NCI-H345 (cell line): ENCODE measurements at places on chromosomes 16 and 17.

GRCh38 chr17:14959106-14959648, 305.9 kb downstream of the PMP22 start:
- no peak for DNase-seq

DNA sequence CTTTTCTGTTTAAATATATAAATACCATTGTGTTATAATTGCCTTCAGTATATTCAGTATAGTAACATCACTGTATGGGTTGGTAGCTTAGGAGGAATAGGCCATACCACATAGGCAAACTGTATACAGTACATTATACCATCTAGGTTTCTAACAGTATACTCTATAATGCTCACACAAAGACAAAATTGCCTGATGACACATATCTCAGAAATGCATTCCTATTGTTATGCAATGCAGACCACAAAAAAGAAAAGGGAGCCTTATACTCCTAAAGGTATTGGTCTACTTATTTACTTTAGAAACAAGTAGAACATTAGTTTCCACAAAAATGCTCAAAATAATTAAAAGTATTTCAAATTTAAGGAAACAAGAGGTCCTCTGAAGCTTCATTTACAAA, 47.9 kb downstream of the SETD6 start:
- DNase-seq = no peak

- no peak for DNase-seq
Observed at GRCh38 chr16:87245511-87245910, 71.7 kb downstream of the C16orf95 start.

DNA sequence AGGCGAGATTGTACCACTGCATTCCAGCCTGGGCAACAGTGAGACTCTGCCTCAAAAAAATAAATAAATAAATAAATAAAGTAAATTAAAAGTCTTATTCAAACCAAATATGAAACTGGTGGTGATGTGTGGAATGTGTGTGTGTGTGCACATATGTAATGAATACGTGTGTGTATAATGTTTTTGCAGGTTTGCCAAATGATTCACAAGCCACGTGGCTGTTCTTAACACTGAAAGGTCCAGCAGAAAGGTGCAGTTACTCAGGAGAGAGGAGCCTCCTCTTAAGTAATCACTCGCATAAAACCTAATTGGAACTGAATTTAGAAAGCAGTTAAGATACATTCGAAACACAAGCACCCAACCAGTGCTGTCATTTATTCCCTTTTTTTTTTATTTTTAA, 22.9 kb downstream of the GDE1 start:
- no peak for DNase-seq

GRCh38 chr16:50618238-50618918, 62.7 kb downstream of the SNX20 start:
- DNase-seq = no peak

DNA sequence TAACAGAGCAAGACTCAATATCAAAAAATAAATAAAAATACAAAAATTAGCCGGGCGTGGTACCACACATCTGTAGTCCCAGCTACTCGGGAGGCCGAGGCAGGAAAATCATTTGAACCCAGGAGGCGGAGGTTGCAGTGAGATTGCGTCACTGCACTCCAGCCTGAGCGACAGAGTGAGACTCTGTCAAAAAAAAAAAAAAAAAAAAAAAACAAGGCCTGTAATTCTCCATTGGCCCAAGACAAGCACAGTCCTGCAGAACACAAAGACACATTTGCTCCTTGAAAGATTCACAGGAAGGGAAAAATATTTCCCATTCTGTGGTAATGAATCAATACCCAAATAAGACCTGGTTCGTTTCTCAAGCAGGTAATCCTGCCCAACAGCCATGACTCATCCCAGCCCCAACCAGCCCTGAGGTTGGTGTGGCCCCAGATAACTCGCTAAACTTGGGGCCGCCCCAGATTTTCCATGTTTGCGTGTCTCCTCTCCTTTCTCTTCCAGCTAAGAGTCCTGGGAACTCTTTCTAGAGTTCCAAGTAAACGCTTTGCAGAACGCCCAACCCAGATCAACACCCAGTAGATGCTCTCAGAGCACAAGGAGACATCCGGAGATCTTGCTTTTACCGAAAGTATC, 40.3 kb upstream of the SNN start:
- DNase-seq = no peak

- no peak for DNase-seq
Observed at GRCh38 chr16:55100100-55100499, 169.4 kb downstream of the IRX5 start.

GRCh38 chr17:66767154-66767933, 67.6 kb upstream of the CACNG5 start:
- DNase-seq = no peak

- DNase-seq = no peak
Observed at GRCh38 chr17:73261617-73261951, at the start of gene CPSF4L. CPSF4L (minus strand) TSS chr17:73261880; CDS start chr17:73261818, 62 bp downstream.
